Activated CD4-positive, alpha-beta memory T cell treated with anti-CD3 and anti-CD28 coated beads for 36 hours (primary cell): ENCODE measurements at places on chromosomes 6 and 20.

- DNase-seq = peak; percentile 26
Measured at GRCh38 chr6:16562498-16562897, 198.8 kb downstream of the ATXN1 start.

DNA sequence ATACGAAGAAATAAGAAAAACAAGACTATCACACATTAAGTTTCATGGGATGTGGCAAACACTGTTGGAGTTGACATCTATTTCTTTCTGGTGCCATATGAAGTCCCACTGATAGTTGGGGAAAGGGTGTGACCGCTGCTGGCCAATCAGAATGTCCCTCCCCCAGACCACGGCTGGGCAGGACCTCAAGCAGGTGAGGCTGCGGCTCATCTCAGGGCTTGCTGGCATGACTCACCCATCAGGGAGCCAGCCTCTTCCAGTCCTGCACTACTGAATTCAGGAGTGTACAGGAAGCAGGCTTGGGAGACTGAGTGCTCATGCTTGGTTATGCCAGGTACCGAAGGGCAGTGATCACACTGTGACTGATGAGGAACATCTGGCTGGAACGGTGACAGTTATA lies 18.9 kb downstream of the PREP start:
- no peak for DNase-seq

DNA sequence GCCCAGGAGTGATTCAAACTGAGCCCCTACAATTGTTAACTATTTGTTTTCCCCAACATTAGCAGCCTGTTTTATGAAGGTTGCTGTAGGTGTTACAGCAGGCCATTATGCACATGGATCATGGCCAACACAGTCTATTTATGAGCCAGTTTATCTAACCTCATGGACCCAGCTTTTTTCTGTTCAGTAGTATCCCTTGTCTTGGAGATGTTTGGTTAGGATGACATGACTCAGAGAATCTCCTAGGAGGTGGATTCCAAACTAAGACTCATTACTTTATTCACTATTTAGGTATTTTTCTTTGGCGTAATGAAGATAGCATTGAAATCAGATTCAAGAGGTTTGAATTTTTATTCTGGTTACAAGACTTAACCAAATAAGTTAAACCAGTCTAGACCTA lies 62.8 kb upstream of the TFB1M start:
- DNase-seq = no peak

GRCh38 chr6:16132909-16133308 lies 4.0 kb downstream of the MYLIP start:
- DNase-seq = peak; percentile 29

GRCh38 chr20:46261456-46262253 lies 46.6 kb downstream of the CDH22 start:
- no peak for DNase-seq

- no peak for DNase-seq
Measured at GRCh38 chr6:90488816-90489215, 98.1 kb downstream of the MAP3K7 start.

GRCh38 chr6:18359237-18359885 lies 27.8 kb upstream of the RNF144B start:
- DNase-seq = no peak

DNA sequence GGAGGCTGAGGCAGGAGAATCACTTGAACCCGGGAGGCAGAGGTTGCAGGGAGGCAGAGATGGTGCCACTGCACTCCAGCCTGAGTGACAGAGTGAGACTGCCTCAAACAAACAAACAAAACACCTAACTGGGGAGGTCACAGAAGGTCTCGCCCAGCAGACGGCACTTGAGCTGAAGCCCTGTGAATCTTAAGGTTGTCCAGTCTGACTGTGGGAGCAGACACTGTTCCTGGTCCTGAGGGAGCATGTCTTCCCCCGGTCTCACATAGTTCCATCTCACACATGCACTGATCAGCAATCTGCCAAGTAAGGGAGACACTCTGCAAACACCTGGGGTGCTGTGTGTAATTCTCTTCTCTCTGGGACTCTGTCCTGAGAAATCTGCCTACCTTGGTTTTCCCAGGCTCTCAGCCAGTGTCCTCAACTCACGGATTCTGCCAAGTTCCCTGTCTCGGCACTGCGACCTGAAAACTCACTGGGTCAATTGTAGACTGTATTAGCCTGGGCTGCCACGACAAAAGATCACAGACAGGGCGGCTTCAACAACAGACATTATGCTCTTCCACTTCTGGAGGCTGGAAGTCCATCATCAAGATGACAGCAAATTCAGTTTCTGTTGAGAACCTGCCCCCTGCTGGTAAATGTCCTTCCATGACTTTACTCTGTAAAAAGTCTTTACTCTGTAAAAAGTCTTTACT lies 94.3 kb downstream of the JPH2 start:
- peak; percentile 27 for DNase-seq

- no peak for DNase-seq
Measured at GRCh38 chr6:163620670-163621330, 206.3 kb downstream of the QKI start.

DNA sequence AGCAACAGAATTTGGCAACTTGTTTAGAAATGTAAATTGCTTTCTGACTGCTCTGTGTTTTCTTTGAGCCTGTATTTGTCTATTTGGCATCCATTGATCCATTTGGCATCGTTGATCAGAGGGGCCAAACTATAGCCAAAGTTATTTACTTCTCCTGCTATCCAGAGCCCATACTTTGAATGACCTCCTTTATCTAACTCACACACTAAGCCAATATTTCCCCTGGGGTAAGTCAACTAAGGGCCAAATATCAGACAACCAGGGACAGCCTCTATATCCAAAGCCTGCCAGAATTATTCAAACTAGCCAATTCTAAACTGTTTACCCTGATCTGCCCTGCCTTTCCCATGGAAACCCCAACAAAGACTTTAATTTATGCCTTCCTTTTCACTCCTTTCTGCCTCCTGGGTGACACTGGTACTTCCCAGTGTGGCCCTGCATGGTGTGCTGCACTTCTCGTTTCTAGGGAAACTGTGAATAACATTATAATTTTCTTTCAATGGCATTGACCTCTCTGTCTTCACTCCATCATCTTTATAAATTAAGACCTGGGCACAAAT lies 19.8 kb upstream of the ZNF184 start:
- DNase-seq = no peak

GRCh38 chr6:89084954-89085353 lies 4.4 kb downstream of the PNRC1 start:
- no peak for DNase-seq

DNA sequence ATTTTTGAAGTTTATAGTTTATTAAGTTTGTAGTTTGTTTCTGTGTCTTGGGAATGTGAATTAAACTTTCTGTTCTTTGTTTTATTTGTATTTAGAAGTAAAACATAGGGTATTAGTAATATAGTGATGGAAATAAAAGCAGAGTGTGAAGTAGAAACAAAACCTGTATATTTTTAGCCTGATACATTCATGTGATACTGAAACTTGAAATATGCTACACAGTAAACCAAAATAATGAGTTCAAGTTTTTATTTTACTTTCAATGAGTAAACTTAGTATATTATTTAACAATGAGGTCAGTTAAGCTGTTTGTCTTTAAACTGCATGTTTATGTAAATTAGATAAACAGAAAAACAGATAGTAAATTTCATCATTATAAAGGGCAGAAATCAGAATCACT lies 1592.6 kb downstream of the GRIK2 start:
- DNase-seq = no peak

- no peak for DNase-seq
Measured at GRCh38 chr6:93794166-93794565, 374.8 kb upstream of the EPHA7 start.

GRCh38 chr6:16741112-16742016 lies 19.9 kb downstream of the ATXN1 start:
- DNase-seq = no peak

- no peak for DNase-seq
Measured at GRCh38 chr20:46709459-46710152, at the start of gene SLC2A10. Gene SLC2A10, plus strand, starts transcription at chr20:46709649. Its CDS starts 88 bp downstream, at chr20:46709737.

DNA sequence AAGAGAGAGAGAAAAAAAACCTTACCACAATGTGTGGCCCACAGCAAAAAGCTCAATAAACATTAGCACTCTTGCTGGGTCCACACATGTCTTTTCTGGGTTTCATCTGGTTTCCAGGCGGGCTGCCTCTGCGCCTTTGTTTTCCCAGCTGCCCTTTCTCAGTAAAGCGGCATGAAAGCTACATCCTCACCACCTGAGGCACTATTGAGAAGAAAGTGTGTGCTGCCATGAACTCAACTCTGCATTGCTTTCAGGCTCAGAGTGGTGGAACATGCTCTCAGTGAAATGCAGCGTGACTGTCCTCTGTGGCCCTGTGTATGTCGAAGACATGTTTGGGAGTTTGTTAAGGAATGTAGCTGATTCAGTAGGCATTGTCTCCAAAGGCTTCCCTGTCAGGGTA lies 102.3 kb downstream of the LYRM2 start:
- DNase-seq = no peak

DNA sequence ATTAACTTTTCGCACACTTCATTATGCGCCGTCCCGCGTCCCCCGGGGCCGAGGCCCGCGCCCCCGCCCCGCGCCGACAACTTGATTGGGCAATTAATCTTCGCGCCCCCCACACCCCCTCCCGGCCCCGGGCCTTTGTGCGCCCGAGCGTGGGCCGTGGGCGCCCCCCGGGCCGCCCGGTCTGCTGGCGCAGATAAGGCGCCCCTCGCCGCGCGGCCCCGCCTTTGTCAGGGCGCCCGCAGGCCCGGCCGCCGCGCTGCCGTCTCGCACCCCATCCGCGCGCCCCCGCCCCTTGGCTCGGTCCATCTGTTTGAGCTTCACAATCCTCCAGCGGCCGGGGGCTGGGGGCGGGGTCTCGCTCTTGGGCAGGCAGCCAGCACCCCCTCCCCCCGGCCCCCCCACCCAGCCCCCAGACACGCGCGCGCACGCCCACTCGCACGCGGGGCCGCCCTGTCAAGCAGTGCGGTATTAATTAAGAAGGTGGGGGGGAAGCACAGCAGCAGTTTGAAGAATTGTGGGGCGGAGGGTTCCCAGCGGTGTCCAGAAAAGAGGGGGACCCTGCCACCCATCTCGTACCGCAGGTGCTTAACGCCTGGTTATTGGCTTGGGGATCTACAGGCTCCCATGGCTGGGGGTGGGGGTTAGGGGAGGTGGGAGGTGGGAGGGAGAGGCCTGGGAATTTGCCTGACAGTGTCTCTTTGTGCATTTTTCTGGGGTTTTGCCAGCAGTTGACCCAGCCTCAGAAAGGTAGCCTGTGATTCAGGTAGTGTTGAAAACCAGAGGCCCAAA lies 34.6 kb upstream of the SCRT2 start:
- no peak for DNase-seq

- no peak for DNase-seq
Measured at GRCh38 chr20:41608606-41609005, 9.6 kb downstream of the CHD6 start.

DNA sequence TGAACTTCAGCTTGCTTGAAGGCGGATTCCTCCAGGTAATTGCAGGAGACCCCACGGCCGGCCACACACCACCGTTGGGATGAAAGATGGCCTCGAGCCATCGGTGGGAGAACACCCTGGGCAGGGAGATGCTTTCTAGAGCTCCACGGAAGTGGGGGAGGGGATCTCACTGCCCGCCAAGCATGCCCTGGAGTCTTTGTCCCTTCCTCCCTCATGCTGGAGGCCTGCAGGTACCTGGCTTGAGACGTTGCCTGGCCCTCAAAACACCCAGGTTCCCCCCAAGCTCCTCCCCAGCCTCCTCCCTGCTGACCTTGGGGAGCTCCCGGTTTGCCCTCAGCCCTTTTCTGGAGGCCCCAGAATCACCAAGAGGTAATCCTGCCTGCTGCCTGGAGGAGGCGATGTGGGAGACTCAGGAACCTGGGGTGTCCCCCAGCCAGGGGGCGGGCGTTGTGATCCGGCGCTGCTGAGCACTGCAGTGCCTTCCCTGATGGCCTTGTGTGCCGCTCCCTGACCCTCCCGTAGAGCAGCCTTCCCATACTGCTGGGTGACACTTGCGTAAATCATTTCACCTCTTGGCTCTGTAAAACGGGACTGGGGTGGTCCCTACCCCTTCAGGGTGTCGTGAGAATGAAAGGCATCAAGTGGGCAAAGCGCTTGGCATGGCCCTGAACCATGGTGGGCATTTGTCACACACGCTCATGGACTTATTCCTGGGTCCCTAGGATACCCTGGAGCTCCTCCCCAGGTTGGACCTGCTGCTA lies 91.4 kb downstream of the CEBPB start:
- DNase-seq = peak; percentile 40

GRCh38 chr6:7723041-7723447 lies 2.9 kb upstream of the BMP6 start:
- peak; percentile 73 for DNase-seq
